ENCODE measurements at places on chromosomes 16 and 17.
A peak's percentile ranks its signal among the peaks of the same experiment; 100 is the strongest.

GRCh38 chr16:67713647-67714273, 5.4 kb downstream of the GFOD2 start:
- no peak for DNase-seq

DNA sequence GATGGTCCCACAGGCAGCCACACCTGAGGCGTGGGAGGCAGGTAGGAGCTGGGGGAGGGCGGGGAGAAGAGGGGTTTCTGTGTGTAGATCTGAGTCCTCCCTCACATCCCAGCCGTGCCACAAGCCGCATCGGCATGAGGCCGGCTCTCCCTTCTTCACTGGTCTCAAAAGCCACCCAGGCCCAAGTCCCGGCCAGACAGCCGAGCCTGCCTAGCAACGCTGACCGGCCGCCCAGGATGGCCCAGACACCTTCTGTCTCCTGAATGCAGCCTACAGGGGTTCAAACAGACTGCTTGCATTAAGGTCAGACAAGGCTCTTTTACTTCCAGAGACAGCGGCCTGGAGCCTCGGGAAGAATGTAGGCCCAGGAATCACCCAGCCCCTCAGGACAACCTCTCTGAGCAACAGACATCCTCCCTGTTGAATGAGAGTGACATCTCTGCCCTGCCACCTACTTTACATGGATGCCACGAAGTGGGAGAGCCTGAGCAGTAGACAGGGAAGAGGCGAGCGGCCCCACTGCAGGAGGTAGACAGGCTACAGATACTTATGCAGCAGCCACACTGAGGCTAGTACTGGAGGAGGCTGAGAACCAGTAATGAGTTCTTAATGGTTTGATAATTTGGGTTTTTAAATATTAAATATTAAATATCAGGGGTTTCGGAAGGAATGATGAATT, 69.6 kb downstream of the N4BP1 start:
- no peak for DNase-seq

GRCh38 chr17:9002227-9002605, 19.1 kb upstream of the NTN1 start:
- DNase-seq: no peak

DNA sequence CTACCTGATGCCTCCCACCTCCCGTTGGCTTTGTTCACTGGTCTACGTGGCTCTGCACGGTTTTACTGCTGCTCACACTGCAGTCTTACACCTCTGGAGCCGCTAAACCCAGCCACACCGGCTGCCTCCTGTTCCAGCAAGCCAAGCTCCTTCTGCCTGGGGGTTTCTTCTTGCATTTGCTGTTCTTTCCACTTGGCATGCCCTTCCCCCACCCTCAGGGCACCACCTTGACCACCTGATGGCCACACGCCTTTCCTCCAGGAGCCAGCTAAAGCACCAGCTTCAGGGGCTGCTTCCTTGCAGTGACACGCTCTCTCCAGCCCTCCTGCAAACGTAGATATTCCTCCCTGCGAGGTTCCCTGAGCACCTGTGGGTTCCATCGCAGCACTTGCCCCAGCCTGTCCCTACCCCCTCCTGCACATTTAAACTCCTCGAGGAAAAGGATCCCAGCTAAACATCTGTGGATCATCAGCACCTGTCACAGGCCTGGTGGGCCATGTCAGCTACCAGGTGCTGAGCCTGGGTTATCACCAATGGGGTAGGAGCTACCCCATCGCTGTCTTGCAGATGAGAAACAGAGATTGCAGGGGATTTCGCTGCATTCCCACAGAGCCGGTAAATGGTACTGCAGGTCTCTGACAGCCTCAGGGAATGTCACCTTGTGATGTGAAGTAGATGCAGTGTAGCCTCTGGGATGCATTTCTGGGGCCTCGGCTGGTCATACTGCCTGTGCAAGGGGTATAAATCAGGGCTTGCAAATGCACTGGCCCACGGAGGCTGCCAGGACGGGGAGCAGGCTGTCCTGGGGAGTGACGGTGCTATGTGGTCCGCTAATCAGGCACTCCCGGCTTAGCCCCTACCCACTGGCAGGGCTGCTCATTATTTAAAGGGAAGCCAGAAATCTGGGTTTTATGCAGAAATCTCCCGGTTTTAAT, 285.2 kb downstream of the CPPED1 start:
- no peak for DNase-seq

GRCh38 chr17:56125830-56126819, 27.1 kb upstream of the ANKFN1 start:
- peak; percentile 30 for DNase-seq

GRCh38 chr16:27929818-27930217, 133.7 kb downstream of the GSG1L start:
- no peak for DNase-seq

- DNase-seq: no peak
Measured at GRCh38 chr17:10631048-10631700, 25.9 kb downstream of the MYH3 start.

GRCh38 chr17:222172-222571, 40.7 kb upstream of the DOC2B start:
- no peak for DNase-seq

DNA sequence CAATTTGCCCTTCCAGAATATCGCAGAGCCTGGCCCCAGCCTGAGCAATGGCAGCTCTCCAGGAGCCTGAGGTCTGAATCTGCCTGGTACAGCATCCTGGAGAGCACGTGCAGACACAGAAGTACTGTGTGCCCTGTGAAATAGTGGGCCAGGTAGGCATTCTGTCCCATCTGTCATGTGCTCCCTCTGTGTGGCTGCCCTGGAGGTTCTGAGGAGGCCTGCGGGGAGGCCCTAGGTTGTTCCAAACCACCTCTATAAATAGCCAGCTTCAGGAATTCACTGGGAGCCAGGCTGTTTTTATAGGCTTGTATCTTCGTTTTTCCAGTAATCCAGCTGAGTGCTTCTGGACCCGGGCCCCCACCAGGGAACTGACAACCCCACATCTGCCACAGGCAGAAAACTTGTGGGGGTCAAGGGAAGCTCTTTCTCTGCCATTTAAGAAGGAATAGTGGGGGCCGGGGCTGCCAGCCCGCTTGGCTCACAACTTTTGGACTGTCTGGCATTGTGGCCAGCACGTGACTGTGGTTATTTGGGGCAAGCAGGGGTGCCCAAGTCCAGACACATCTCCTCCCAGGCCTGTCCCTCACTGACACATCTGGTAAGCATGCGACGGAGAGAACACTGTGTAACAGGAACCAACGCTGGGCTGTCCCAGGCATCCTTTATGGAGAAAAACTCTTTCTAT, 356.3 kb upstream of the TNRC6C start:
- no peak for DNase-seq

GRCh38 chr17:42475121-42475520, 16.4 kb downstream of the ATP6V0A1 start:
- DNase-seq: no peak

DNA sequence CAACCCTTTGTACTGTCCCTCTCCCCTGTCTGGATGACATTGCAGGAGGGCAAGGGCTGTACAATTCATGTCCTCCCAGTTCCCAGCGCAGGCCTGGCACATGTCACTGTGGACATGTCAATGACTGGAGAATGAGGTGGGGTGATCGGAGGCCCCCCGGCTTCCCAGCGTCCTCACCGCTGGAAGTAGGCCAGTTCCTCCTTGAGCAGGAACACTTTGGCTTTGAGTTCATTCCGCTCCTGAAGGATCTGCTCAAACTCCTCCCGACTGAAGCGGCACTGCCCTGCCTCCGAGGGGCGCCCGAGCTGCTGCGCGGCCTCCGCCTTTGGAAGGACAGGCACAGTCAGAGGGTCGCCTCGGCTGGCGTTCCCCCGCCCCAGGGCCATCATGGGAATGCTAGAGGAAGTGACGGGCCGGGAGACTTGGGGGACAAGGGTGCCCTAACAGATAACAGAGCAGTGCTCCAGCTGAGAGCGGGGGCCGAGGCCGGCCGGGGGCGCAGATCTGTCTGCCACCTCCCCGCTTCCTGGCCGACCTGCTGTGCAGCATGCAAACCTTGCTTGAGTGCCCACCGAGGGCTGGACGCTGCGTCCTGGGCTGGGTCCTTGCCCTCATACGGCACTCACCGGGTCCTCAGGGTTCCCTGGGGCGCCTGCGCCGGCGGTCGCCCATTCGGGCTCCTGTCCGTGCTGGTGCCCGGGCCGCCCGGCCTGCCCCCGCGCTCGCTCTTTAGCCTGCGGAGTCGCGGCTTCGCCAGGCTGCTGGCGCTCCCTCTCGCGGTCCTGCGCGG, 1.3 kb downstream of the RILP start:
- DNase-seq: no peak

GRCh38 chr16:46583036-46583435, 38.1 kb downstream of the SHCBP1 start:
- peak; percentile 39 for DNase-seq
